DMS79 treated with DMSO at 0.1 percent for 48 hours (cell line): ENCODE measurements at places on chromosomes 1 and 21.

- DNase-seq: no peak
These were observed 16.4 kb downstream of the HYI start for GRCh38 chr1:43437031-43437973.

DNA sequence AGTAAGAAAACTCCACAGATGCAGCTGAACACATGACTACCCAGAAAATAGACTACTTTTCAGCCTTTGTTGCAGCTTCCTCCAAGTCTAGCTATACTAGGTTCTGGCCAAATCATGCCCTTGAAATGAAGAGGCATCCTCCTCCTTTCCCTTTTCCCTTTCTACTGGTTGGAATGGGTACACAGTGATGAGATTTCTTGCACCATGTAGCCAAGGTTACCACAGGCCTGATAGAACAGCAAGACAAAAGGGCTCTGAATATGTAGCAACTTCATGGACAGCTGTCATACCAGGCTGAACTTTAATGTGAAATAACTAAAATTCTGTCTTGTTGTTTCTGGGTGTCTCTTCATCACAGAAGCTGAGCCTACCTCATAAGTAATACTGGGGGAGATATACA lies 146.5 kb downstream of the PDE4B start:
- DNase-seq: no peak

DNA sequence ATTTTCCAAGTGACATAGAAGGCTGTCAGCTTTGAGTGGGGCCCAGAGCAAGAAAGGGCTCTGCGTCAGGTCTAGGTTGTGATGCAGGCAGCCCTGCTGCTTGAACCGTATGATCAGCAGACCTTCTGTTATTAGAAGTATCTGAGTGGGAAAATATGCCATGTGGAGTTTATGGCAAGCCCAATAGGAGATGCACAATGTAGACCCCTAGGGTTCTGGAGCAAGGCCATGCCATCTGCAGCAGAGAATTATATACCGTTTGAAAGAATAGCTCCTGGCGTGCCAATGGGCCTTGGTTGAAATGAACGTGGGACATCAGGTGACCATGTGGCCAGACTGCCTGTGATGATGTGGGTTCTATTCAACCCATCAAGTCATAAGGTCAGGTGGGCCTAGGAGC lies 44.1 kb upstream of the ZBTB18 start:
- no peak for DNase-seq

GRCh38 chr1:236870721-236871120 lies 75.6 kb downstream of the MTR start:
- DNase-seq: no peak

DNA sequence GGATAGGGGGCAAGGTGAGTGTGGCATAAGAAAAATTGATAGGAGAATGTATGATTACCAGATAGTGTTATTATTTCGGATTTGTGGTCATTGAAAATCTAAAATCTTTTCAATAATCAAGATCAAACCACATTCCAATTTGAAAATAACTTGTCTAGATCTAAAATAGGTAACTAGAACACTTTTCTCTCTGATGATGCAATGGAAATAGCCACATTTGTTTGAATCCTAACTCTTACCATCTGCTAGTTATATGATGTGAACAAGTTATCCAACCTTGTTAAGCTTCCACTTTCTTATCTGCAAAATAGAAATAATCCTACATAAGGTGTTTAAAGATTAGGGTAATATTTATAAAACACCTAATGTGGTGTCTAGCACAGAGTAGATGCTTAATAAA lies 3.8 kb downstream of the BTF3L4 start:
- DNase-seq: no peak

GRCh38 chr21:42492201-42492600 lies 3.8 kb downstream of the RSPH1 start:
- no peak for DNase-seq

GRCh38 chr1:87915771-87916170 lies 587.1 kb downstream of the LMO4 start:
- no peak for DNase-seq

DNA sequence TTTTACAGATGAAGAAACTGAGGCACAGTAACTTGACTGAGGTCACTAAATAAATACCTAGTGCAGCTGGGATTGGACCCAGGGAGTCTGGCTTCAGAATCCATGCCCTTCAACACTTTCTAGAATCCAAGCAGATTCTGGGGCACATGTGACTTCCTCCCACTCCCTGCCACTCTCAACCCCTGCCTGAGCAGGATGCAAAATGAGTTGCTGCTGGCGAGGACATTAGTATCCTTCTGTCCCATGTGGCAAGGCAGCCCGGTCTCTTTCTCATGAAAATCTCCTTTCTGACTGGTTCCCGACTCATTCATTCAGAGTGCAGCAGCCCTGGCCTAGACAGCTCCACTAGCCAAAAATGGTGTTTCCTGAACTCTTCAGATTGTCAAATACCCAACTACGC lies 28.4 kb downstream of the TNNT2 start:
- DNase-seq: no peak

DNA sequence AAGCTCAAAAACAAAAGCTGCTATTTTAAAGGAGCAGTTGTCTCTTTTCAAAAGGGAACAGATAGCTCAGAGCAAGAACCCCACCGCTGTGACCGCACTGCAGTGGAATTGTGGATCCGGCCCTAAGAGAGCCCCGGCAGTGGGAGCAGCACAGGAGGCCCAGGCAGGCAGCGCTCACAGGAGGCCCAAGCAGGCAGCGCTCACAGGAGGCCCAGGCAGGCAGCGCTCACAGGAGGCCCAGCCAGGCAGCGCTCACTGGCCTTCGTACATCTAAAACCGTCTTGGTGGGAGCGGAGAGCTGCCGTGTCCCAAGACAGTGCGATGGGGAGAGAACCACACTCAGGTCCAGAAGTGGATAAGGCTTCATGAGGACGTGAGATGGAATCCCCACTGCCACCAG lies 4.0 kb downstream of the TFF3 start:
- no peak for DNase-seq

DNA sequence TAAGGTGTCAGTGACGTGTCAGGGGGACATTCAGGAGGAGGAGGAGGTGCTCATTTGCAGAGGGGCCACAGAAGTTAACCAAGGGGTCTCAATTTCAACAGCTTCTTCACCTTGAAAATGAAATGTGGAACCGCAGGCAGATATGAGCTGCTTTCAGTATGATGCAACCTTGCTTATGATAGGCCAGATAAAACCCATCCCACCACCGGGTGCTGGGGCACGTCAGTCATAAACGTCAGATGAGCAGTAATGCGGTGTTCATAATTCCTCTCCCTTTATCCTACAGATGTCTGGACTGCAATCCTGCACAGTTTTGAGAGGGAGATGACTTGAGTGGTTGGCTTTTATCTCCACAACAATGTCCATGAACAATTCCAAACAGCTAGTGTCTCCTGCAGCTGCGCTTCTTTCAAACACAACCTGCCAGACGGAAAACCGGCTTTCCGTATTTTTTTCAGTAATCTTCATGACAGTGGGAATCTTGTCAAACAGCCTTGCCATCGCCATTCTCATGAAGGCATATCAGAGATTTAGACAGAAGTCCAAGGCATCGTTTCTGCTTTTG lies 1.7 kb downstream of the PTGFR start:
- DNase-seq: no peak

- DNase-seq: no peak
These were observed 69.2 kb upstream of the KIF26B start for GRCh38 chr1:245085508-245086095.

- DNase-seq: no peak
These were observed 66.3 kb downstream of the SPATA46 start for GRCh38 chr1:162310337-162310736.

- peak; percentile 100 for DNase-seq
These were observed 27.9 kb downstream of the OVAAL start for GRCh38 chr1:180586671-180587155.

DNA sequence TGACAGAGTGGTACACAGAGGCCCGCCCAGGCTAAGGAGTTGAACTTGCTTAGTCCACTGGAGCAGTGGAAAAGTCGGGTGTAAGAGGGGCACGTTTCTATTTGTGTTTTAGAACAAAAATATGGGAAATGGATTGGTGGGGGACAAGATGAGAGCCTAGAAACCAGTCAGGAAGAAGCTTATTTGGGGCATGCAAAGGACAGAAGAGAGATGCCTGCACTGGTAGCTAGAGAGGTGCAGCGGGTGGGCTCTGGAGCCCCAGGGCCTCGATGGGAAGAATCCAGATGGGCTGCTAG lies 1.2 kb upstream of the LIN9 start:
- peak; percentile 35 for DNase-seq

- DNase-seq: peak; percentile 34
These were observed 343.0 kb downstream of the NUF2 start for GRCh38 chr1:163664671-163665335.

- DNase-seq: peak; percentile 88
These were observed 526 bp upstream of the SLC25A24 start for GRCh38 chr1:108200687-108201051.

- no peak for DNase-seq
These were observed 3.9 kb upstream of the AIRE start for GRCh38 chr21:44281801-44282200.

DNA sequence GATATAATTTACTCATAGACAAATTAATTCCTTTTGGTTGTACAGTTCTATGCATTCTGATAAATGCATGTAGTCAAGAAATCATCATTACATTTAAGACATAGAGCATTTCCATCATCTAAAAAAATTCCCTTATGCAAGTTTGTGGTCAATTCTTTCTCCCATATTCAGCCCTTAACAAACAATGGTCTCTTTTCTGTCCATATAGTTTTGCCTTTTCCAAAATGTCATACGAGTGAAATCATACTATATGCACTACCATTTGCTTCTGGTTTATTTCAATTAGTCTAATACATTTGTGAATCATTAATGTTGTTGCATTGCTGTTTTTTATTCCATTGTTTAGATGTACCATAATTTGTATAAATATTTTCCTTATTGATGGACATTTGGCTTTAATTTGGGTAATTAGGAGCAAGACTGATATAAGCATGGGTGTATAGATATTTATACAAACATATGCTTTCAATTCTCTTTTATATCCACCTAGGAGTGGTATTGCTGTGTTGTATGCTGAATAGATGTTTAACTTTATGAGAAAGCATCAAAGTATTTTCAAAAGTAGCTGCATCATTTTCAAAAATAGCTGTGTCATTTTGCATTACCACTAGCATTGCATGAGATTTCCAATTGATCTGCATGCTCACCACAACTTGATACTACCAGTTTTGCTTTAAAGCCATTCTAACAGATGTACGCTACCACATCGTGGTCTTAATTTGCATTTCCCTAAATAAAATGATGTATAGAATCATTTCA lies 397.0 kb upstream of the ADAMTS5 start:
- DNase-seq: no peak

DNA sequence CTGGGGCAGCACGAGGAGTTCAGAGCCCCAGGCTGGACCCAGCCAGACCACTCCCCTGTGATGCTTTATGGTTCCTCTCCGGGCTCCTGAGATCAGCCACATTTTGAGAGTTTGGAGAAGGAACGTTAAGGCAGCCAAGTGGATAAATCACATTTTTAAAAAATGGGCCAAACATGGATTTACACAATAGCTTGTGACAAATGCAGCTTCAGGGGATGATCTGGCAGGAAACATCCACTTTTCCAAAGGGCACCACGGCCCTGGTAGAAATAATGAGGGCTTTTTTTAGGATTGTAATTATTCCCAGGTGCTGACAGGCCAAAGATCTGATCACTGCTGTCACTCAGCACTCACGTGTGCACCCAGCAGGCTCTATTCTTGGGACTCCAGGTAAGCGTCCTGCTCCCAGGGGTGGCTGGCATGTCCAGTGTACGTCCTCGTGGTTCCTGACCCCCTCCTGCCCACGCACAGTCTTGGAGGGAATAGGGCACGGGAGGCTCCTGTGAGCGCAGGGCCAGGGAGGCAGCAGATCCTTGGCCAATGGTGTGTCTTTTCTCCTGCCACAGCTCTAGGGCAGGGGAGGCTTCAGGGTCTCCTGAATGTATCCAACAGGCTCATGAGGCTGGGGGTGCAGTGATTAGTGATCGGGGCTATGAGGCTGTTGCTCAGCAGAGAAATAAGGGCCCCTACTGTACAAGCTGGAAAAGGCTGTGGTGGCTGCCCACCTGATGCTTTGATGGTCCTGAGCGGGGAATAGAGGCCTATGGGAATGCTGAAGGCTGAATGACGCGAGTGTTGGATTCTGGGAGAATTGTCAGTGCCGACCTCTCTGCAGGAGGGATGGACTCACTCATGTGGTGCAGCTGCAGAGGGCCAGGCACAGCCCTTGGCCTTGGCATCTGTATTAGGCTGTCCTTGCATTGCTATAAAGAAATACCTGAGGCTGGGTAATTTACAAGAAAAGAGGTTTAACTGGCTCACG lies 415.7 kb downstream of the PTPRU start:
- no peak for DNase-seq

DNA sequence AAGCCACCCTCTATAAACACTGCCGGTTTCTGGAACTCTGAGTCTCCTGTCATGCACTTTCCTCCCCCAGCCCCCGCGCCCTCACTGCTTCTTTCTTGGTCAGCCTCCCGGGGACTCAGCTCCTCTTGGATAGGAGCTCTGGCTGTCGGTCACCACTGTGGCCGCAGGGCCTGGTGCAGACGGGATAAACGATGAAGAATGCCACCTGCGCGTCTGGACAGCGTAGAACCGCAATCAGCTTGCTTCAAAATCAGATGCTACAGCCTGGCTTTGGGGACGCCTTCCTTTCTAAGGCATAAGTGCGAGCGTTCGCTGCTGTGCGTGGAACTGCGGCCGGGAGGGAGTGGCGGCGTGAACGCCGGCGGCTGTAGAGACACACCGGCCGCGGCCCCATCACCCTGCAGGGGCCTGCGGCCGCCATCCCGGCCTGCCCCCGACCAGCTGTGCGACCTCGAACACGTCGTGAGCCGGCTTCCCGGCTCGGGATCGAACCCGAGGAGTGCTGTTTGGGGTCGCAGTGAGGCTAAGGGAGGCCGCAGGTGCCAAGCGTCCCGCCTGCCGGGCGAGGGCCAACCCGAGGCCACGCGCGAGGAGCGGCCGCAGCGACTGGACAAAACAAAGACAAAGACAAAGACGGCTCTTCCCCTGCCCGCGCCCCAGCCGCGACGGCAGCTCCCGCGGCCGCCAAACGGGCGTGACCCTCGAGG lies 688 bp downstream of the PTTG1IP start:
- DNase-seq: no peak

- DNase-seq: no peak
These were observed 15.6 kb upstream of the HMGCS2 start for GRCh38 chr1:119784191-119784781.

DNA sequence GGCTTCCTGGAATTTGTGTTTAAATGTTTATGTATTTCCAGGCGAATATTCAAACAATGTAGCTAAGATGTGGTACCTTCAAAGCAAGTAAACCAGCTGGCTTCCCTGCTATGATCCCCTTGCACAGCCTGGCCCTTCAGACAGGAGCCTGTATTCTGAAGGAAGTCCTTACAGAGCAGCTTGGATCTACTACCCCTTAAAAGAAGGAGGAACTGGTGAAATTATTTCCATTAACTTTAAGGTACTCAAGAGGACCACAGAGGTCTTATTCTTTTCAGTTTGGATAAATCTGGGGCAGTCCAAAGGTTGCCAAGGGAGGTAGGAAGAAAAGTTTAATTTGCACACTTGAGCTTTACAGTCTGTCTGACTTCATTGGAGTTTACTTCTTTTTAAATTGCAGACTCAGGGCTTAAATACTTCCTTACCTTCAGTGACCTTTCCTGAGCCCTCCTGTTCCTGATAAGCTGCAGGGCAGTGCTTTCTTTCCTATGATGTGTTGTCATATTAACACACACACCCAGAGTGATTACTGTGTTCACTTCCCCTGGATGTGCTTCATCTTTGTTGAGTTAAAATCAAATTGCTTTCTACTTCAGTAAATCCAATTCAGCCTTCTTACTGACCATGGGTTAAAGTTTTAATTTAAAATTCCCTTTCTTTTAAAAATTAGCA lies 40.5 kb downstream of the DISC1 start:
- no peak for DNase-seq
